ENCODE measurements at places on chromosomes 11 and 22. TPM values are rescaled to one million over a fixed set of nuclear protein-coding genes. Genes with fewer than 3 reads are reported as not detected.

- DNase-seq = peak; percentile 20
Measured at GRCh38 chr11:45095691-45096010, 50.8 kb upstream of the PRDM11 start.

DNA sequence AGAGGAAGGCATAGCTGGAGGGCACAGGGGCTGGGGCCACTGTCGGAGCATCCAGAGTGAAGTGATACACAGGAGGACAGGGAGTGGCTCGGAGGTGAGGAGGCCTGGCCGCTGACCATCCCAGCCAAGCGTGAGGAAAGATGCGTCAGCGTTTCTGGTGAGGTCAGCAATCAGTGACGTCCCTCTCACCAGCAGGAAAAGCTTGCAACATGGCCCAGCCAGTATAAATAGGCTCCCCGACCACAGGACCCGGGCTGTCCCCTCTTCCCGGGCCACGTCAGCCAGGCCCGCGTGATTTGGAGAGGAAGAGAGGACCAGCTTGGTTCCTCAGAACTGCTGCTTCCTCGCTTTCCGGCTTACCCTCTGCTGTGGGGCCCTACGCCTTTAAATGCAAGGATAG lies 4.2 kb upstream of the OSM start:
- DNase-seq = no peak

DNA sequence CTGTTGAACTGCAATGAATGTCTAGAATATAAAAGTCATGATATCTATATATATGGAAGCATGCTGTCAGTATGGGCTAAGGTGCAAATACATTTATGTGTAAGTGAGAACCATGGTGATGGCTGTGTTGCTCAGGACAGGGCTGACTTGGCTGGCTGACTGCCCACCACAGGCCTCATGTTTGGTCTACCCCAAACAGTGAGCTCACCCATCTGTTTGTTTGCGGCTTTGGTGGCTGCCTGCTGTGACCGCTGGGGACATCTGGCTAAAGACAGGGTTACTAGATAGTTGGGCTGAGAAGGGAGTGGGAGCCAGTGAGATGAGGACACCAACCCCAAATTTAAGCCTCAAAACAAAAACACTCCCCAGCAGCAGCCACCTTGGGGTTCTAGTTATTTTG lies 6.3 kb downstream of the CD44 start:
- no peak for DNase-seq

DNA sequence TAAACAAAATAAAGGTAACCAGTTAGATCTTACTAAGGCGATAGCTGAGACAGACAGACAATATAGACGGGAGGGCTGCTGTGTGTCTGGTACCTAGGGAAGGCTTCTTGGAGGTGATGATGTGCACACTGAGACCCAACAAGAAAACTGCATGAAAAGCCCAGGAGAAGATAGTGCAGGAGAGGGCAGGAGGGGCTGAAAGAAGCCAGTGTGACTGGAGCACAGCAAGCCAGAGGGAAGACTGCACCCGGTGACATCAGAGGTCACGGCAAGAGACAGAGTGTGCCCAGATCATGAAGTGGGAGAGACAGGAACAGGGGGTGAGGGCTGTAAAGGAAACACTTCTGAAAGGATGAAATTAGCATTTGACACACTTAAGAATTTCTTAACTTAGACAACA lies 266.3 kb downstream of the BRD1 start:
- DNase-seq = no peak

GRCh38 chr22:32996702-32997101 lies 61.5 kb downstream of the SYN3 start:
- DNase-seq = no peak

- DNase-seq = no peak
Measured at GRCh38 chr22:43948836-43949406, 6.3 kb upstream of the SAMM50 start.

DNA sequence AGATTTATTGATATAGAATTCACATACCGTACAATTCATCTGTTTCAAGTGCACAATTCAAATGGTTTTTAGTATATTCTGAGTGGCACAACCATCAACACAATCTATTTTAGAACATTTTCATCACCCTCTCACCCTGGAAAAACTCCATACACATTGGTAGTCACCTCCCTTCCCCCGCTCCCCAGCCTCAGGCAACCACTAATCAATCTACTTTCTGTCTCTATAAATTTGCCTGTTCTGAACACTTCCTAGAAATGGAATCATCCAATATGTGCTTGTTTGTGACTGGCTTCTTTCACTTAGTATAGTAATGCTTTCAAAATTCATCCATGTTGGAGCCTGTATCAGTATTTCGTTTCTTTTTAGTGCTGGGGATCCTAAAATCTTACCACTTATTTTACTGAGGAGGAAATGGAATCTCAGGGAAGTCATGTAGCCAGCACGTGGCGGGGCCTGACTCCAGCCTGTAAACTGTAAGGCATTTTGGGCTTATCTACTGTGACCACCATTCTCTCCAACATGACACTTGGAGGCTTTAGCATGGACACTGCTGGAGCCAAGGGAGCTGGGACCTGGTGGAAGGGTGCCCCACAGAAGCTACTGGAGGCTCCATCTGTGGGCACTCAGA lies 905 bp upstream of the UCP3 start:
- no peak for DNase-seq

- DNase-seq = no peak
Measured at GRCh38 chr11:78855116-78855515, 280.5 kb upstream of the NARS2 start.

DNA sequence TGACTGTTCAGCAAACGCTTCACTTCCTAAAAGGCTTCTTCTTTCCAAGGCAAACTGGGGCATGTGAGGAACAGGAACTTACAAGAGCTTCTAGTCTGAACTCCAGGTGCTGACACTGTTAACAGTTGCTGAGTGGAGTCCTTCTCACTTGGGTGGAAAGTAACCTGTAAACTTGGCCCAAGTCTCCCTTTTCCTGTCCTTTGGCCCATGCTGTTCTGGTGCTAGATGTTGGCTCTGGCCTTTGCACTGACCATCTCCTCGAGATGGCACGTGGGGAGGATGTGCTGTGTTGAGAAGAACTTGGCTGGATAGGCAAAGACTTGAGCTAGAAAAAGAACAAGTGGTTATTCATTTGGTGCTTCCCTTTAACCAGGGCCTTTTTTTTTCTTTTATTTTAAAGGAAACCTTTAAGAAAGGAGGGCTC lies 53.6 kb downstream of the PTPRJ start:
- no peak for DNase-seq

GRCh38 chr22:25192406-25192805 lies 7.3 kb upstream of the CRYBB3 start:
- DNase-seq = no peak

DNA sequence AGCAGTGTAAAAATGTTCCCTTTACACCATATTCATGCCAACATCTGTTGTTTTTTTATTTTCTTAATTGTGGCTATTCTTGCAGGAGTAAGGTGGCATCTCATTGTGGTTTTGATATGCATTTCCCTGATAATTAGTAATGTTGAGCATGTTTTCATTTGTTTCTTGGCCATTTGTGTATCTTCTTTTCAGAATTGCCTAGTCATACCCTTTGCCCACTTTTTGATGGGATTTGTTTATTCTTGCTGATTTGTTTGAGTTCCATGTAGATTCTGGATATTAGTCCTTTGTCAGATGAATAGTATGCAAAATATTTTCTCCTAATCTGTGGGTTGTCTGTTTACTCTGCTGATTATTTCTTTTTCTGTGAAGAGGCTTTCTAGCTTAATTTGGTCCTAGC lies 98.9 kb upstream of the SERPIND1 start:
- DNase-seq = no peak

DNA sequence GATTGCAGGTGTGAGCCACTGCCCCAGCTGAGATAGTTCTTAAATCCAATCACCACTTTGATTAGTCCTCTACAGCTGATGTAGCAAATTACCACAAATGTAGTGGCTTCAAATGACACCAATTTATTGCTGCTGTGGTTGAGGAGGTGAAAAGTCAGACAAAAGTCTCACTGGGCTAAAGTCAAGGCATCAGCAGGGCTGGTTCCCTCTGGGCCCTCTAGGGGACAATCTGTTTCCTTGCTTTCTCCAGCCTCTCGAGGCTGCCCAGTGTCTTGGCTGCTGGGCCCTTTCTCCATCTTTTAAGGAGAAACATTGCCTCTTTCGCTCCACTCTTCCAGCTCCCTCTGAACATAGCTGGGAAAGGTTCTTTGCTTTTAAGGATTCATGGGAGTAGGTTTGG lies 50.5 kb upstream of the SHANK2 start:
- peak; percentile 13 for DNase-seq

- no peak for DNase-seq
Measured at GRCh38 chr11:125348141-125348651, 147.9 kb downstream of the FEZ1 start.

GRCh38 chr11:3094223-3094824 lies 37.1 kb upstream of the CARS1 start:
- no peak for DNase-seq

GRCh38 chr11:4125141-4125540 lies 30.5 kb downstream of the RRM1 start:
- no peak for DNase-seq

- DNase-seq = peak; percentile 61
Measured at GRCh38 chr11:59097113-59097708, 9.8 kb upstream of the FAM111B start.

DNA sequence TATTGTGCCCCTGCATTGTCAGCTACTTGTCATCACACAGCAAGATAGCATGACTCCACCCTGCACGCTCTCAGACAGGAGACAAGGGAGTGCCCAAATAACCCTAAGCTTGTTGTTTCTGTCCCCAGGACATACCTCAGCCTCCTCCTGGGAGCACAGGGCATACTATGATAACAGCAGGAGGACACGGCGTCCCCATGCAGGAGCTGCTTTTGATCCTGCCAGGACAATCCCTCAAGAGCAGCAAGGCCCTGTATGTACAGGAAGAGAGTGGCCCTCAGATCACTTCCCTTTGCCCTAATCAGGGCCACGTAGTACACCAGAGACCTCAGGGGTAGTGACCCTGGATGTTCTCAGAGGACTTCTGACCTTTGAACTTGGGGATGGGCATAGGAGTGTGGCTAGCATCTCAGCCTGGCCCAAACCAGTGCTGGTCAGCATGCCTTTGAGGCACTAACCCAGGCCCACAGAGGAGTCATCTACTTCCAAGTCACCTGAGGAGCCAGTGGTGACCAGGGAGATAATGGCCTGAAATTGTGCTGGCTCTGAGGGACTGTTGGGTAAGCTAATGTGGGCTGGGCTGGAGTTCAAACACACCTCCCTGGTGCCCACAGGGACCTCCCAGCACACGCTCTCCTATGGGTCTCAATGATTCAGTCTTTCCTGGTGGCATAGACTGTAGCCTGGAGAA lies 9.2 kb downstream of the APOA4 start:
- DNase-seq = no peak

- no peak for DNase-seq
Measured at GRCh38 chr11:108588287-108588686, 5.3 kb downstream of the EXPH5 start.

DNA sequence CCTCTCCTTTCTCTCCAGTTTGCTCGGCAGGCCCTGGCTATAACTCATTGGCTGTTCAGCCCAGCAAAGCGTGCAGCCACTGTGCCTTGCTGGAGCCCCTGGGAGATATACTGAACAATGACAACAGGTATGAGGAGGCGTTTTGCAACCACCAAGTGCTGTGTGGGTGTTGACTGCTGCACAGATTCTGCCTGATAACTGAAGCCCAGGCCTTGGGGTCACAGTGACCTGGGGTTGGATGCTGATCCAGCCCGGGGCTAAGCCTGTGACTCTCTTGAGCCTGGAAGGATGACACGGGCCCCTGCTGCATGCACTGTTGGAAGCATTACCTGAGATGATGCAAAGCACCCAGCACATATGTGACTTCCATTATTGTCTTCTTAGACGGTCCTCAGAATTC lies 13.7 kb upstream of the A4GALT start:
- DNase-seq = no peak

GRCh38 chr11:76656050-76656531 lies 14.5 kb downstream of the LRRC32 start:
- no peak for DNase-seq

DNA sequence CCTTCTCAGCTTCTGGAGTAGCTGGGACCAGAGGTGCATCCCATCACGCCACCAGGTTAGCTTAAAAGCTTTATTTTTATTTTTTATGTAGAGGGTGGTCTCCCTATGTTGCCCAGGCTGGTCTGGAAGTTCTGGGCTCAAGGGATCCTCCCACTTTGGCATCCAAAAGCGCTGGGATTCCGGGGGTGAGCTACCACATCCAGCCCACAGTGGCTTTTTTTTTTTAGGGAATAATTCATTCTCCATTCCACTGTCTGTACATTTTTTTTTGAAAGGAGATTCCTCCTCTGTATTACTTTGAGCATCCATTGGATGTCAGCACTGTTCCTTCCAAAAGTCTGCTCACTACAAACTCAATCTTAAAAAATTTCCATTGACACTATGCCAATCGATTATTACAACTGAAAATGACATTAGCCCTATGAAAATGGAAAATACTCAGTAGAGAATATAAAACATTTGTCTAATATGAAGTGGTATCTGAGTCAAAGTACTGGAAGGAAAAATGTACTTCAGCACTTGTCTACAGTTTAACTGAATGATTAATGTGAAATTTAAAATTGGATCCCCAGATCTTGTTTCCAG lies 1.3 kb upstream of the LPXN start:
- no peak for DNase-seq

Gene MPEG1
- 21.1 TPM for total RNA-seq

Gene UBQLN3
- total RNA-seq = 0.09 TPM

Gene TTC36
- total RNA-seq = 2.0 TPM

Gene ENTHD1
- not detected for total RNA-seq

Gene PDHX
- 35.2 TPM for total RNA-seq

Gene EHF
- total RNA-seq = 1.1 TPM

Gene ENDOD1
- total RNA-seq = 35.6 TPM

All from liver (tissue), 10 donors.